ENCODE measurements at places on chromosomes 3 and 15.

DNA sequence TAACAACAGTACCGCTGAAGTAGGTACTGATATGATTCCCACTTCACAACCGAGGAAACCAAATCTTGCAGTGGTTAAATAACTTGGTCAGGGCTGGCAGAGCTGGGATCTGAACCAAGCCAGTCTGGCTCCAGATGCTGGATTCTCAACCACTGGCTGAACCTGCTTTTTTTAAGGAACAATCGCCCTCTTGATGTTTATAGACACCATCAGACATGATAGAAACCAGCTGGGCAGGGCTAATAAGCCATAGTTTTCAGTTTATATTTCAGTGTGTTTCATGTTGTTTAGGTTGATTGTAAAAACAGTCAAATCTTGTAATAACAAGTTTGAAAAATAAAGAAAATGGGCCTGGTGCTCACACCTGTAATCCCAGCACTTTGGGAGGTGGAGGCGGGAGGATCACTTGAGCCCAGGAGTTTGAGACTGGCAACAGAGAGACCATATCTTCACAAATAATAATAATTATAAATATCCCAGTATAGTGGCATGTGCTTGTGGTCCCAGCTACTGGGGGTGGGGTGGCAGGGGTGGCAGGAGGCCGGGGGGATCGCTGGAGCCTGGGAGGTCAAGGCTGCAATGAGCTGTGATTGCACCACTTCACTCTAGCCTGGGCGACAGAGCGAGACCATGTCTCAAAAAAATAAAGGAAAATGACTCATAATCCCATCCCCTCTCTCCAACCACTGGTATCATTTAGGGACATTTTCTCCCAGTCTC, 36.7 kb downstream of the XYLB start:
- no peak for DNase-seq

DNA sequence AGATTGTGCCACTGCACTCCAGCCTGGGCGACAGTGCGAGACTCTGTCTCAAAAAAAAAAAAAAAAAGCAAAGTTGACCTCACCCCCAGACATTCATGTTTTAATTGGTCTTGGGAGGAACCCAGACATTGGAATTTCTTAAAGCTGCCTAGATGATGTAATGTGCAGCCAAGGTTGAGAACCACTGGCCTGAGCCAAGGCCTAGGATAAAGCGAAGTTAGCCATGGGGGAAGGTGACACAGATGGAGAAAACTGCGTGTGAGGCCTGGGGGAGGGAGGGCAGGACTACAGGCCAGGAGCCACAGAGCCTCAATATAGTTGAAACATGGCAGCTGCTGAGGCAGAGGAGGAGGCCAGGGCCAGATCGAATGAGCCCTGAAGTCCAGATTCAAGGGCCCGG, 21.0 kb downstream of the GLB1 start:
- DNase-seq, result no peak

DNA sequence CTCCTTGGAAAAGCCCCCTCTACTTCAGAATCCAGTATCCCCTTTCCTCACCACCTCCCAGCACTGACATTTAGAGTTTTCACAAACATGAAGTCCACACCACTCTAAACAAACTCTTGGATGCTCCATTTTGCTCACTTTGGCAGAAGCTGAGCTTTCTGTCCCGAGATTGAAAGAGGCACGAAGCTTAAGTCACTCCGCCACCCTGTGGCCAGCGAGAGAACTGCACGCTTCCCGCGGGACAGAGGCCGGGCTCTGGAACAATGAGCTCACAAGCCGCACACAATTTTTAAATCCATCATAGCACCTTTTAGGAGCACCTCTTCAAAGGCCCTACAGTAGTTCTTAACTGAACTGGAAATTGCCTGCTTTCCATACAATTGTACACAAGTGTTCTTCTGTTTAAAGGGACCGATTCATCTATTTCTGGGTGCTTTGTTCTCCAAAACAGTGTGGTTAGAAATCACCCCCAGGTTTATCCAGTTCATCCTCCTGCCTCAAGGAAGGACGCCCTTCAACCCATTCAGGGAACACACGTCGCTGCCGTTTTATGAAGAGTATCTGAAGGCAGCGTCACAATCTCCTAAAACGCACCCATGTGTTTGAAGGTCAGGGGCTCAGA, 226.1 kb downstream of the VPS13C start:
- peak; percentile 77 for DNase-seq

GRCh38 chr15:53982876-53983275, 4.6 kb downstream of the UNC13C start:
- no peak for DNase-seq

GRCh38 chr3:87198774-87199173, 28.3 kb upstream of the CHMP2B start:
- DNase-seq, result no peak

GRCh38 chr3:120909602-120909878, 1.5 kb downstream of the STXBP5L start:
- peak; percentile 16 for DNase-seq
